ENCODE measurements at places on chromosomes 13 and 19. TPM values are rescaled to one million over a fixed set of nuclear protein-coding genes. Genes with fewer than 3 reads are reported as not detected.

DNA sequence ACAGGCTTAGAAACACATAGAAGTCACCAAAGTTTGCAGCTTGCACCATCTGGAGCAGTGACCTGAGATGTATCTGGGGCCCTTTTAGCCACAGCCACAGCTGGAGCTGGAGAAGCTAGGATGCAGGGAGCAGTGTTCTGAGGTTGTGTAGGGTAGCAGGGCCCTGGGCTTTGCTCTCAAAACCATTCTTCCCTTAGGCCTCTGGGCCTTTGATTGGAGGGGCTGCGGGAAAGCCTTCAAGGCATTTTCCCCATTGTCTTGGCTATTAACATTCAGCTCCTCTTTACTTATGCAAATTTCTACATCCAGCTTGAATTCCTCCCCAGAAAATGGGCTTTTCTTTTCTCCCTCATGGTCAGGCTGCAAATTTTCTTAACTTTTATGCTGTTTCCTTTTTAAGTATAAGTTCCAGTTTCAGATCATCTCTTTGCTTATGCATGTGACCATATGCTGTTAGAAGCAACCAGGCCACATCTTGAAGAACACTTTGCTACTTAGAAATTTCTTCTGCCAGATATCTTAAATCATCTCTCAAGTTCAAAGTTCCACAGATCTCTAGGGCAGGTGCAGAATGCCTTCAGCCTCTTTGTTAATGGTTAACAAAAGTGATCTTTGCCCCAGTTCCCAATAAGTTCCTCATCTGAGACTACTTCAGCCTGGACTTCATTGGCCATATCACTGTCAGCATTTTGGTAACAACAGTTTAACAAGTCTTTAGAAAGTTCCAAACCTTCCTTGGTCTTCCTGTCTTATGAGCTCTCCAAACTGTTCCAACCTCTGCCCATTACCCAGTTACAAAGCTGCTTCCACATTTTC, 48.5 kb downstream of the NBEA start:
- DNase-seq, result no peak

DNA sequence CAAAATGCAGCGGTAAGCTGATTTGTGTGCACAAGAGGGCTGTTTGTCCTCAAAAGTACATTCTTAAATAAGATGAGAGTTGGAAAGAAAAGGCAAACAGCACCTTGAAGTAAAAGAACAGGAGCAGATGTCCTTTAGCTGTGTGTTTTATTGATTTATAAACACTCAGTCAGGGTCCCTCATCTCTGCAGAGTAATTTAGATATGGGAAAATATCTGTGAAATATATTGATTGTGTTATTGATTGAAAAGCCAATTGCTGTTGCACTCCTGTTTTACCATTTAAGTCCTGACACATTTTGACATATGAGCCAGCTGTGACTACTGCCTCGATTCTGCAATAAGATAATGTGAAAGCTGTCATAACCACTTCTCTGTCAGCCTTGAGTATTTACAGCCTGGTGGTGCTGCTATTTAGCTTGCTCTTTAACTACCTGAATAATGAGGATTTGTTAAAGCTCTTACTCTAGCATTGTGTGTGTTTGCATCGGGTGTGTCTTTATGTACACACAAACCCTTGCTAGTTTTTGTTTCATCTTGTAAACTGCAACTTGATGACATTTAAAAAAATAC, 550.1 kb downstream of the DACH1 start:
- DNase-seq, result no peak

DNA sequence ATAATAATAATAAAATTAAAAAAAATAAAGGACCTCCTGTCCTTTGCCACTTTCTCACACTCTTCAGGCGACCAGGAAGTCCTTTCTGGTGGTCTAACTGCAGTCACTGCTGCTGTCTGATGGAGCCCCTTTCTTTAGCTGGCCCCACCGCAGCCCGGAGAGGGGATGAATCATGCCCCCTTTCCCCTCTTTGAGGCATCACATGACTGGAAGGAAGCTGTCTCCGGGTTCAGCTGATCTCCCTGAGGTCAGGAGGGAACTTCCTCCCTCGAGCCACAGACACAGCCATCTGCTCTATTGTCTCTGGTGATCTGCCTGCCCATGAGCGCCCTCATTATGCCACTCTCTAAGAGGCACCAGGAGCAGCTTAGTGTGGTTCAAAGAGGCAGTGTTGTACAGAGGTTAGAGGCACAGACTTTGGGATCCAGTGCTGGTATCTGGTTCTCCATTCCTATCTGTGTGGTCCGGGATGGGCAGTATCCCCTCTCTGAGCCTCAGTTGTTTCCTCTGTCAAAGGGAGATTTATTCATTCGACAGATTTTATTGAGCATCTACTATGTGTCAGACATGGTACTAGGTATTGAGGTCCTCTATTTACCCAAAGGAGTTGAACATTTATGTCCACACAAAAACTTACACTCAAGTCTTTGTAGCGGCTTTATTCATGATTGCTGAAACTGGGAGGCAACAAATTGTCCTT, 30.0 kb downstream of the VAV1 start:
- peak; percentile 39 for DNase-seq

DNA sequence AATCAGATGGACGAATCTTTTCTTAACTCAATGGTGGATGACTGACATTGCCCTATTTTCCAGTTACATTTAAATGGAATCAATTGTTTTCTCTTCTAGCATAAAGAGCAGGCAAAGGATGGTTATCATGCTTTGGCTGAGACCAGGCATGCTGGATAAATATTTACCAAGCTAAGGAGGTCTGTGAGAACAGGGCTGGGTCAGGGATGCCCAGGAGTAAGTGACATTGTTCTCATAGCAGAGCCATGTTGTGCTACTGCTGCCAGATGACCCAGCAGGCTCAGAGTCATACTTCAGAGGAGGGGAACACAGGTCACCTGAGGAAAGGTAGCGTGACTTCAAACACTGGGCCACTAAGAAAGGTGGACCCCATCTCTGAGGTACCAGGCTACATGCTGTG, 116.0 kb upstream of the RNF113B start:
- DNase-seq, result no peak

DNA sequence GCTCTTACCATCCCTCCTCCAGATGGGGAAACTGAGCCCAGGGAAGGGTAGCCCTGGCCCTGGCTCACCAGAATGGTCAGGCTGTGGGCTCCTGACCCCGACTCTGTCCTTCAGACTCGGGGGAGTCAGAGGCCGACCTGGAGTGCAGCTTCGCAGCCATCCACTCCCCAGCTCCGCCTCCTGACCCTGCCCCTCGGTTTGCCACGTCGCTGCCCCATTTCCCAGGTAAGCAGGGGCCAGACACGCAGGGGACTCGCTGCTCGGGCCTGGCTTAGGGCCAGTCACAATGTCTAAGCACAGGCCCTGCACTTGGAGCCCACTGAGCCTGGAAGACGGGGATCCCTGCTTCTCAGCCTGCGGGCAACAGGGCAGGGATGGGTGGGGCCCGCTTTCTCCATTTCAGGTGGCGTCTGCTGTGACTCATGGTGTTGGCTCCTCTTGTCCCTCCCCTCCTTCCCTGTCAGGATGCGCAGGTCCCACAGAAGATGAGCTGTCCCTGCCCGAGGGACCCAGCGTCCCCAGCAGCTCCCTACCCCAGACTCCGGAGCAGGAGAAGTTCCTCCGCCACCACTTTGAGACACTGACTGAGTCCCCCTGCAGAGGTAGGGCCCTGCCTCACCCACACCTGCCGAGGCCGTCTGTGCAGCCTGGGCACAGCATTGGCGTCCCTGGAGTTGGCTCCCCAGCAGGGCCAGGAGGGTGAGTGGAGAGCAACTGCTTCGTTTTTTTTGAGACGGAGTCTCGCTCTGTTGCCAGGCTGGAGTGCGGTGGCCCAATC, 9.2 kb upstream of the OVOL3 start:
- no peak for DNase-seq

GRCh38 chr19:5775668-5776309, 8.8 kb downstream of the PRR22 start:
- DNase-seq, result no peak

GRCh38 chr13:112859817-112860190, 109.2 kb upstream of the MCF2L start:
- DNase-seq, result no peak

- DNase-seq, result no peak
These were observed 38.3 kb downstream of the COL4A1 start for GRCh38 chr13:110268576-110269185.

DNA sequence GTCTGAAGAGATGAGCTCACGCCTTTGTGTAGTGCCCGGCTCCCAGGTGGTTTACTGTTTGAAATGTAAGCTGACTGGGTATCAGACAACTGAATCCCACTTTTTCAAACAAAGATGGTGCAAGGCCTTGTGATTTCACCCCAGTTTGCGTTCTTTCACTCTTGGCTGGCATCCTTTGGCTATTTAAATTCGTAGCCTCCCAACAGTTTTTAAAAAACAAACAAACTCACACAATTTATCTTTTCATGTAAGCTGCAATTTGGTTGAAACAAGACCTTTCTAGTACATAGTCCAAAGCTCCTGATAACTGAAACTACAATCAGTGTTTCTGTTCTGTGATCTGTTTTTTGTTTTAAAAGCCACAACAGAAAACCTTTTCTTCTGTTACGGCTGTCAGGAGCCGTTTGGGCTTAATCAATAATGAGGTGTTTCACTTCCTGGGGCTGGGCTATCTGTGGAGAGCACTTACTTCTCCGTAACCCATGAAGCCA, 65.1 kb upstream of the NPAS1 start:
- no peak for DNase-seq

DNA sequence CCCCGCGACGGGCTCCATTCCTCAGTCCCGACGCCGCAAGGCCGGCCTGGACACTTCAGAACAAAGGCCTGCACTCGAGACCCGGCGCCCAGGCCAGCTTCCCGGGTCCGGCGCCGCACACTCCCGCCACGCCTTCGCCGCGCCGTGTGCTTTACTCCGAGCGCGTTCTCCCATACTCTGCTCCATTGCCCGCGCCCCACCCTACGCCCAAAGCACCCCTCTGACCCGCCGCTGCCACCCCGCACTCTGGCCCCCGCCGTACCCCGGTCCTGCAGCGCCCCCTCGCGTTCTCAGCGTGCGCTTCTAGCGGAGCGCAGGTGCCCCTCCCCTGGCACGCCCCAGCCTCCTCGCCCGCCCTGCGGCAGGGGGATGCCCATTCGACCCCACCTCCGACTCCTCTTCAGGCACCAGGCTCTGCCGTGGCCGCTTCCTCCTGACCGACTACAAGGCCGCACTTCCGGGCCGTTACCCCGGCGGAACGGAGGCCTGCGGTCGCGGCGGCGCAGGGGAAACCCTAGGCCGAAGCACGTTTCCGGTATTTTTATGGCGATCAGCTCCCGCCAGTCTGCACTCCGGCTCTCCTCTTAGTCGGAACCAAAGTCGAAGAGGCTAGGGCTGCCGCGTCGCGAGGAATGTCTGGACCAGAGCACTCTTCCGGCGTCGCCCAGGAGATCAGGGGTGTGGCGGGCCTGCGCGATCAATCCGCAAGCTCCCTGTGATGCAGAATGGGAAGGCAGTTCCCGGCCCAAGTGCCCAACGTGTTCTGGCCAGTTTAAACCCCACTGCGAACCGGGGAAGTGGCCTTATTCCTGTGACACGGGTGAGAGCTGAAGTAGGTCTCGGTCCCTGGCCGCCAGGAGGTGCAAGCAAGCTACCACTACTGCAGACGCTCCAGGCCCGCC, at the start of gene ZBTB45:
Gene ZBTB45, minus strand, starts transcription at position 456 of the 902 bp plus-strand sequence. CDS start 2,137 bp downstream, outside the sequence.
- peak; percentile 98 for DNase-seq

- DNase-seq, result no peak
These were observed 7.4 kb upstream of the IL4I1 start for GRCh38 chr19:49904136-49904535.

DNA sequence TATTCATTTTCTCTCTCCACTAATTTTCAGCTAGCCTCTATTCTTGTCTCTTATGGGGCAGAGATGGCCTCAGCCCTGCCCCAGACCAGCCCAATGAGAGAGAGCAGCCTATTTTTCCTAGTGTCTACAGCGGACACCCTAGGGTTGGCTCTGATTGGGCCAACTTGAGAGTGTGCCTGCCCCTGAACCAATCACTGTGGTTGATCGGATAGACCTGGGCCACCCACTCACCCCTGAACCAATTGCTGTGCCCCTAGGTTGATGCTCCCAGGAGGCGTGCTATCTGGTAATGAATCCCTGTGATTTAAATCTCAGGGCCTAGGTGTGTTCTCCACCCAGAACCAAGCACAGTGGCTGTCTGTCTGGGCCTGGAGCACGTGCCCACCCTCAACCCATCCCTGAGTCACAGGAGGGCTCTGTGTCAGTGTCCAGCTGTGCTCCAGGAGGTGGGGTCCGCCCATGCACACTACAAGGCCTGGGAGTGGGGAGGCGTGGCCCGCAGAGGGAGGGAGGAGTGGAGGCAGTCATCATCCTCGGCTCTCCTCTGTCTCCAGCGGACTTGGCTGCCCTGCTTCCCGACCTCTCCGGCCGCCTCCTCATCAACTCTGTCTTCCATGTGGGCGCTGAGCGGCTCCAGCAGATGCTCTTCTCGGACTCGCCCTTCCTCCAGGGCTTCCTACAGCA, 14.9 kb upstream of the SCN1B start:
- no peak for DNase-seq

- no peak for DNase-seq
These were observed 19.6 kb downstream of the LNX2 start for GRCh38 chr13:27600711-27601110.

GRCh38 chr13:42970824-42971690, 21.0 kb downstream of the EPSTI1 start:
- DNase-seq, result no peak

- DNase-seq, result no peak
These were observed 135.0 kb downstream of the TM9SF2 start for GRCh38 chr13:99636306-99636705.

DNA sequence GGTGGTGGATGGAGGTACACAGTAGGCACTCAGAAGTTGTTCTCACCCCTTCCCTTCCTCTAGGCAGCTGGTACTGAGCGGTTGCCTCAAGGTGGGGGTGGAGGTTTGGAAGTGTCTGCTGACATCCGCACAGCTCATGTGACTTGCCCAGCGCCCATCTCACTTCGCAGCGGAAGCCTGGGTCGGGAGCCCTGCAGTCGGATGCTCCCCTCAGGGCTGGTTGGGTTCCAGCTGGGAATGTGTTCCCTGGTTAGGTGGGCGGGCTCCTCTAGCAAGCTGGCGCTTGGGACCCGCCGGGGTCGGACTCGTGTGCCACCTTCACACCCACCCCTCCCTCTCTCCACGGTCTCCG, 10.2 kb downstream of the PPP1R37 start:
- no peak for DNase-seq

PRR20E gene
- polyA plus RNA-seq, result not detected

KLK14 gene
- polyA plus RNA-seq, result 0.15 TPM

ZNF534 gene
- 0.55 TPM for polyA plus RNA-seq

KCNK6 gene
- 2.5 TPM for polyA plus RNA-seq
